ENCODE measurements at places on chromosomes 6 and 20. TPM values are rescaled to one million over a fixed set of nuclear protein-coding genes. Genes with fewer than 3 reads are reported as not detected.

Gene CCN6
- not detected for total RNA-seq

Gene CFB
- total RNA-seq: 3.2 TPM

Gene SNTA1
- total RNA-seq: 22.3 TPM

Gene LZTS3
- total RNA-seq: 6.4 TPM

- DNase-seq: peak; percentile 75
- no peak overlapping the region for H3K27ac ChIP-seq
- no peaks in the 10 kb centered on the region for H3K36me3 ChIP-seq
Measured at GRCh38 chr6:34020807-34021553, 124.9 kb downstream of the GRM4 start.

GRCh38 chr6:96391776-96392360, 129.7 kb upstream of the UFL1 start:
- no peak overlapping the region for H3K4me3 ChIP-seq
- H3K36me3 ChIP-seq: no peaks in the 10 kb centered on the region
- H3K27ac ChIP-seq: no peak overlapping the region
- H3K4me1 ChIP-seq: no peaks in the 10 kb centered on the region

DNA sequence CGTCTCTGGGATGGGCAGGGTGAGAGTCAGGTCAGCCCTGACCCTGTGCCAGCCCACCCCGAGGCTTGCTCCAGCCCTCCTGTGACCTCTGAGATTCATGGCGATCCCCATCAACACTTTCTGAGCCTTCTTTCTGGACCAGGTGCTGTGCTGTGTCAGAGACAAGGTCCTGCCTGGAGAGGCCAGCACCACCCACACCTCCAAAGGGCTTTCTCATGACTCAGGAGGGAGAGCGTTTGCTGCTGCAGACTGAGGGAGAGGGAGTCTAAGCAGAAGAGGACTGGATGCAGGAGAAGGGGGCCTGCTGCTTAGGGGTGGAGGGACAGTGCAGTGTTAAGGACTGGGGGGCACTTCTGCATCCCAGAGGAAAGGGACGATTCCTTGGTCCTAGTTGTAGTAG, 193.5 kb downstream of the LRFN2 start:
- DNase-seq: no peak
- no peak overlapping the region for H3K4me3 ChIP-seq
- no peak overlapping the region for H3K27ac ChIP-seq
- peaks cover 4% of the 10 kb centered on the region for H3K27me3 ChIP-seq
- H3K4me1 ChIP-seq: peaks cover 28% of the 10 kb centered on the region

- no peak for DNase-seq
- peaks cover 70% of the 10 kb centered on the region for H3K4me1 ChIP-seq
- no peaks in the 10 kb centered on the region for H3K27me3 ChIP-seq
- H3K4me3 ChIP-seq: no peak overlapping the region
Measured at GRCh38 chr6:19325335-19325789, 511.8 kb upstream of the ID4 start.

- no peak for DNase-seq
- no peaks in the 10 kb centered on the region for H3K36me3 ChIP-seq
- no peak overlapping the region for H3K4me3 ChIP-seq
- no peak overlapping the region for H3K27ac ChIP-seq
Measured at GRCh38 chr6:138590796-138591709, 91.8 kb upstream of the NHSL1 start.

Data from chondrocyte (in vitro differentiated cells).